Erythroblast (primary cell): ENCODE measurements at places on chromosomes 1 and 21.

- no peak for DNase-seq
Measured at GRCh38 chr1:91172541-91172940, 150.7 kb upstream of the ZNF644 start.

DNA sequence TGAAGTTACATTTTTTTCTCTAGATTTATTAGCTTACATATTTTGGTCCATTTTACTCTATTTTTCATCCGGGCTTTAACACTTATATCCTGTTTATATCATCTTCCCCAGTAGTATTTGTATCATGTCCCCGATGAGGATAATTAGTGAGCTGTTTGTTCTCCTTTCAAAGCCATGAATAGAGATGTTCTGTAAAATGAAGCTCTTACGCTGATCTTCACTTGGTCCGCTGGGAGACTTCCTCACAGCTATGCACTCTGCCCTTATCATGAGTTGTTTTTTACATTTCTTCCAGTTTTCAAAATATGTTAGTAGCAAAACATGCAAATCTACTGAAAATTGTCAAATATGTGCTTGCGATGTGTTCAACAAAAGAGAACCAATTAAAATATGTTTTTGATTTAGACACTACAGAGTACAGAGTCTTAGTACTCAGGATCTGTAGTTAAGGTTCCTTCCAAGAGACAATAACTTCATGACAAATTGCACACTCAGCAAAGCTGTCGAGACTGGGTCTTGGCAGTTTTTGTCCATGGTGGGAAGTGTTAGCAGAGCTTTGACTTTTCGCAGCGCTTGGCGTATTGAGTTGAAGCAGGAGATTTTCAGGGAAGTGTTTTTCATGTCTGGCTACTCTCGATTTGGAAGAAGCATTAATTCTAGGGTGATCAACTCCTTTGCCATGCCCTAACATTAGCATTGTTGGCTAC is 292.0 kb upstream of the ADAMTS5 start:
- no peak for DNase-seq

DNA sequence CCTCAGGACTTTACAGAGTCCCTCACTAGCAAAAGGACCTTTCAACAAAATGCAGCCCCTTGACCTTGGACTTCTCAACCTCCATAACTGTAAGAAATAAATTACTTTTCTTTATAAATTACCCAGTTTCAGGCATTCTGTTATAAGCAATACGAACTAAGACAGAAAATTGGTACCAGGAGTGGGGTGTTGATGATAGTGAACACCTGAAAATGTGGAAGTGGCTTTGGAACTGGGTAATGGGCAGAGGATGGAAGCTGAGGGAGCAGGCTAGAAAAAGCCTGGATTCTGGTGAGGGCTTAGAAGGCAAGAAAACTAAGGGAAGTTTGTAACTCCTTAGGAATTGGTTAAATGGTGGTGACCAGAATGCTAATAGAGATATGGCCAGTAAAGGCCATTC is 46.8 kb downstream of the DSCAM start:
- DNase-seq: no peak

DNA sequence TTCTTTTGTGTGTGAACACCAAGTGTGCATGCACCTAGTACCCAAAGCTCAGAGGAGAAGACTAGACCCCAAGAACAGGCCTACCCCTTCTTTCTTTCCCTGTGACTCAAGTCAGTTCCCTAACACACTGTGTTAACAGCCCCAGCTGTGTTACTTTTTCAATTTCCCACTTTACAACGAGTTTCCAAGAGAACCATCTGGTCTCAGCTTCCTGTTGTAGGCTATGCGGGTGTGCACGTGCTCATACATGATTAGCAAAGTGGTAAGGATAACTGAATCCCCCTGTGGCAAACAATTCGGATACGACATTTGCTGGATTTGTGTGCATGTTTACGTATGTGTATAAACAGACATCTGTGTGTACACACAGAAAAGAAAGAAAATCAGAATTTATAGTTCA is 17.9 kb downstream of the IFNAR2 start:
- DNase-seq: no peak

DNA sequence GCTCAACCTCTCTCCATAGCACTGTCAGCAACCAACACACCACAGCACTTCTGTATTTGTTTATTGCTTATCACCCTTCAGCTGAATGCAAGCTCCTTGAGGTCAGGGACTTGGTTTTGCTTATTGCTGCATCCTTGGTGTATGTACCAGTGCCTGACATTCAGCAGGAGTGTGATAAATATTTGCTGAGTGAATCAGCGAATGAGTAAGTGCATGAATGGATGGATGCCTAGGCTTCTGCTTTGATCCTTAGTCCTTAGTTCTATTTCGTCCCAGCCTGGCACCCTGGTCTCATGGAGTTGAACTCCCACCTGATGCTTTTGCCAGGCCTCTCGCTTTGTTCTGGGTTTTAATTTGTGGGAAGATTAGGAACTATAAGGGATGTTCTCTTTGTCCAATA is 88.2 kb downstream of the ZSCAN20 start:
- DNase-seq: no peak

GRCh38 chr1:180842491-180843275 is 70.0 kb upstream of the KIAA1614 start:
- no peak for DNase-seq

- no peak for DNase-seq
Measured at GRCh38 chr1:8529901-8530300, 212.0 kb downstream of the SLC45A1 start.
